MV-4-11 (cell line): ENCODE measurements at places on chromosomes 1 and 21.
A peak's percentile ranks its signal among the peaks of the same experiment; 100 is the strongest.

GRCh38 chr1:57218487-57219079 lies 205.3 kb downstream of the DAB1 start:
- DNase-seq, result no peak

- DNase-seq, result no peak
Measured at GRCh38 chr21:31698461-31698860, 33.5 kb downstream of the SCAF4 start.

- no peak for DNase-seq
Measured at GRCh38 chr1:37666241-37666867, 26.0 kb upstream of the CDCA8 start.

- DNase-seq, result peak; percentile 91
Measured at GRCh38 chr1:111127923-111128643, 11.8 kb downstream of the DRAM2 start.

DNA sequence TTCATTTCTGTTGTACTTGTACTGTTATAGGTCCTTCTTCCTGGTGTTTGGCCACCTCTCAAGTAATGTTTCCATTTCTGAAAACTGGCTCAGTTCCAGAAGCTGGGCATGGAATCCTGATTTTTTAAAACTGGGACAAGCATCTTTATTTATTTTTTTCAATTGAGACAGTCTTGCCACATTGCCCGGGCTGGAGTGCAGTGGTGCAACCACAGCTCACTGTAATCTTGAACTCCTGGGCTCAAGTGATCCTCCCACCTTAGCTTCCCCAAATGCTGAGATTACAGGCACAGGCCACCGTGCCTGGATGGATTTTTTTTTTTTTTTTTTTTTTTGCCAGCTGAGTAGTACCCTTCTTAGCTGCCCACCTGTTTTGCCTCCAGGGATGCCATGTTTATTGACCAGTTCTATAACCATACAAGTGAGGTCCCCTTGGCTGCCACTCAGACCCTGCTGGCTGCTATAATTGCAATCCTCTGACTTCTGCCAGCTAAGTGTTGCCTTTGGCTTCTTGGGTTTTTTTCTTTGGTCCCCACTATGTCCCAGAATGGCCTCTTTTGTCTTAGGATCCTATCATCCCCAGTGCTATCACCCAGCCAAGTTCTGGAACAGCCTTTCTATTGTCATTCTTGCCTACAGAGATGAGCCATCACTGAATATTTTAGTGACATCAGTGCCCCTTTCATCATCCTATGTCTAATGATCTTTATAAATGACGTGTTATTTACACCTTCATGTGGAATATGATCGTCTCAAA lies 3.9 kb upstream of the DIP2A start:
- no peak for DNase-seq
